ENCODE measurements at places on chromosomes 5 and 9. TPM values are rescaled to one million over a fixed set of nuclear protein-coding genes. Genes with fewer than 3 reads are reported as not detected.
A peak's percentile ranks its signal among the peaks of the same experiment; 100 is the strongest.

- peak; percentile 52 for DNase-seq
These were observed 2309.8 kb upstream of the WWC1 start for GRCh38 chr5:165981671-165982070.

GRCh38 chr9:110047955-110048402 lies 160.0 kb downstream of the C9orf152 start:
- peak; percentile 78 for DNase-seq

- no peak for DNase-seq
These were observed 58.4 kb downstream of the APC start for GRCh38 chr5:112795944-112796678.

- no peak for DNase-seq
These were observed 155.1 kb upstream of the OTULINL start for GRCh38 chr5:14426521-14426920.

- no peak for DNase-seq
These were observed 17.9 kb downstream of the ITGA1 start for GRCh38 chr5:52805615-52806014.

GRCh38 chr5:83662558-83662957 lies 58.1 kb downstream of the HAPLN1 start:
- DNase-seq: no peak

DNA sequence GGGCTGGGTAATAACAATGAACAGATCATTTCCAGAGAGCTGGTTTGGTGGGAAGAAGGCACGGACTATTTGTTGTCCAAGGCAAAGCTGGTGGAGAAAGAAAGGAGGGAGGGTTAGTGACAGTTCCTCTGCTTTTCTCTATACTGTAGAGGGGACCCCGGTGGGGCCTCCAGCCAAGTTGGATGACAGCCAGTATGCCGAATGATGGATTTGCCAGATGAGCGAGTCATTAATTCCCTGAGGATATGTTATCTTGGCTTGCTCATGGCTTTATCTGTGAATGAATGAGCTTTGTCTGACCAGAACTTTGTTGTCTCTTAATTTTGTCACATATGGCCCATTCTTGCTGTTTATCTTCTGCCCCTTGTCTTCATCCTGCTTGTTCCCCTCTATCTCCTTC lies 158.6 kb upstream of the GLRA1 start:
- no peak for DNase-seq

- no peak for DNase-seq
These were observed 1574.5 kb upstream of the WWC1 start for GRCh38 chr5:166716856-166717492.

- peak; percentile 39 for DNase-seq
These were observed 135.1 kb upstream of the EFNA5 start for GRCh38 chr5:107805824-107806223.

DNA sequence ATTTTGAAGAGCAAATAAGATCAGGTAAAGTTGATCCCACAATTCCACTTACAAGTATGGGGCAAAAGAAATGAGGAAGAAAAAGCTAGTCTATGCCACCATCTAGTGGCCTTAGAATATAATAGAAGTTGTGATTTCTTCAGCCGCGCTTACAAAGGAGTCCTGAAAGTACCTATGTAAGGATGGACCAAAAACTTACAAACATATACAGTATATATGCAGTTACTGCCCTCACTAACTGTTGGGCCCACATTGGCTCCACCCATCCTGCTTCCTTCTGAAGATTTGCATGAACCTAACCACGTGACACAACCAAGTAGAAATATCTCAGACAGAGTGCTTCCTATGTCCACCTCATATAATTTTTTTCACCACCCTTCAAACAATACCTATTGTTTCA lies 11.7 kb upstream of the OR13D1 start:
- no peak for DNase-seq

DNA sequence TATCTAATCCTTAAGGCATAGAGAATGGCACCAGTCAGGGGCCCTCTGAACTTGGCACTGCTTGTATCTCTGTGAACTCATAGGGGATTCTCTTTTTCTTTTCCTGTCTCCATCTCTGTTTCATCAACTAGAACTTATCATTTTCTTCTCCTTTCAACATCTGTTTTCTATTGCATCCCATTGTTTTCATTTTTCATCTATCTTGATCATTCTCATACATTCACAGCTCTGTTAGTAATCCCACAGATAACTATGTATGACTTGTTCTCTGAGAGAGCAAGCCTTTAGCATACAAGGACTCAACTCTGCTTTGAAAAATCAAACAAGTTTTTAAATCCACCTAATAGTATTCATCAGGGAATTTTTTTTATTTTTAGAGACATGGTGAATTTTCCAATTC lies 264.3 kb downstream of the ARRDC3 start:
- no peak for DNase-seq

DNA sequence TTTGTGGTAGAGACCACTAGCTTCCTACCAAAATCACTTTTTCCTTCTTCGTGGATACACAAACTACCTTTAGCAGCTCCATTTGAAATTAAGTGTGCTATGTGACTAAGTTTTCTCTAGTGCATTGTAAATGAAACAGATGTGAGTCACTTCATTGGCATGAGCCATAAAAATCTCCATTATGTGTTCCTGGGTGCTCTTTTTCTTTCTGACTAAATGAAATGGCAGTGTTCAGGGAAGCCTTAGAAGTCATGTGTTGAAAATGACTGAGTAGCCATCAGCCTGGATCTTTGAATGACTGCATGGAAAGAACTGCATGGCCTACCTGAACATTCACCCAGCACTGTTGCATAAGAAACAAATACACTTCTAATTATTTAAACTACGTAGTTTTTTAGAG lies 107.9 kb downstream of the NDUFAF2 start:
- no peak for DNase-seq

GRCh38 chr9:112103405-112103804 lies 71.7 kb downstream of the SUSD1 start:
- DNase-seq: no peak

DNA sequence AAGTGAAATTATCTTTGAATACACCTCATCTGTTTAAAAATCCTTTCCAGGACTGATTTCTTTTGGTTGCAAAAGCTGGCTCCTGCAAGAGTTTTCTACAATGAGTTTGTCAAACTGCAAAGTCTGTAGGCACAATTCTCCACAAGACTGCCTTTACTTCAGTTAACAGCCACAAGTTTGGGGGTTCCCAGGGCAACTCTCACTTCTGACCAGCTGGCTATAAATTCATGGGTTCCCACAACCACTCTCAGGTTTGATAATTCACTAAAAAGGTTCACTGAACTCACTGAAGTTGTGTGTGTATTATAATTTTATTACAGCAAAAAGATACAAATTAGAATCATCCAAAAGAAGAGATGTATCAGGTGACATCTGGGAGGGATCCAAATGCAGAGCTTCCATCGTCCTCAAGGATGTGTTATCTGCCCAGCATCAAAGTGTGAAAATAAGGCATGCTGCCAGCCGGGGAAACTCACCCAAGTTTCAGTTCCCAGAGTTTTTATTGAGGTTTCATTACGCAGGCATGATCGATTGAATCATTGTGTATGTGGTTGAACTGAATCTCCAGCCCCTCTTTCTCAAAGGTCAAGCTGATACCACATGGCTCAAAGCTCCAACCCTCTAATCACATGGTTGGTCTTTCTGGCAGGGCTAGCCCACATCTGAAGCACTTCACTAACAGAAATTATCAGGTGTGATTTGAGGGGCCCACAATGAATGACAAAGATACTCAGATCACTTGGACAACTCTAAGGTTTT lies 19.0 kb upstream of the PSIP1 start:
- no peak for DNase-seq

DNA sequence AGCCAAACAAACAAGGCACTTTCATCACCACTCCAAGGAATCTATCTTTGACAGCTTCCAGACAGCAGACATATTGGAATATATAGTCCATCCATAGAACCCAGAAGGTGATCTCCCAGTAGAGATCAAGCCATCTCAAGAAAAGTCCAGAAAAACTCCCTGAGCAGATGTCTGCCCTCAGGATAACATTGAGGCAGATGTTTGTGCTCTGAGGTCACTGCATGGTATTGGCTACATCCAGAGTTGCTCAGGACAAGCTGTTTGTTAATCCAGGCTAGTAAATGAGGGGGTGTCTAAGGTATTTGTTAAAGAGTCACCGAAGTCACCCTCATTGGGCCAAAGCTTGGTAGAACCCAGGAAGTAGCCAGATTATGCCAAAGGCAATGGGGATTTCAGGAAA lies 556.3 kb upstream of the KLF4 start:
- no peak for DNase-seq

GRCh38 chr5:143010351-143010750 lies 240.2 kb downstream of the ARHGAP26 start:
- no peak for DNase-seq

DNA sequence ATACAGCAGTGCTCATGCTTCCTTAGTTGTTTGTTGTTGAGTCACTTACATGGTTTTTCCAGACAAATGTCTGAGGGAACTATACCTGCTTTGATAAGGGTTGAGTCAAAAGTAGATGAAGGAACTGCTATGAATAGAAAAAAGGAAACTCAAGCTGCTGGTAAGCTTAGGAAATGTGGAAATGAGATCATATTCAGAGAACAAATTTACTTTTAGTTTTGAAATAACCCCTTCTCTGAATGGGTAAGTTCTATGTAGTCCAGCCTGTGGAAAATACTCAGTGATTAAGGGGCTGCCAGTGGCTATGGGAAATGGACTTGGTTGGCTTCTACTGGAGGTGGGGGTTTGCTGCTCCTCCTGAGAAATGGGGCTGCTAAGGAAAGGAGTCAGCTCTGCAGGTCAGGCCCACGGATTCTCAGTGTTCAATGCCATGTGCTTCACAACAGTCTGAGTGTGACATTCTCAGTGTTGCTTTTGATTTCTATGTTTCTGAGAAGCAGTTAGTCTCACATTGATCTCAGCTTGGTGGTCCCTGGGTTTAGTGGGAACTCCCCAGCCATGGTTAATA lies 47.7 kb upstream of the GLRX start:
- no peak for DNase-seq

GRCh38 chr5:19568004-19568403 lies 420.0 kb downstream of the CDH18 start:
- DNase-seq: no peak

GRCh38 chr9:121958530-121958929 lies 134.6 kb downstream of the TTLL11 start:
- no peak for DNase-seq

- DNase-seq: no peak
These were observed 127.2 kb upstream of the SLC30A5 start for GRCh38 chr5:68966596-68966995.

GRCh38 chr5:39376293-39376714 lies 12.0 kb upstream of the C9 start:
- peak; percentile 21 for DNase-seq

GRCh38 chr9:88268886-88269285 lies 119.4 kb upstream of the SPIN1 start:
- no peak for DNase-seq

DNA sequence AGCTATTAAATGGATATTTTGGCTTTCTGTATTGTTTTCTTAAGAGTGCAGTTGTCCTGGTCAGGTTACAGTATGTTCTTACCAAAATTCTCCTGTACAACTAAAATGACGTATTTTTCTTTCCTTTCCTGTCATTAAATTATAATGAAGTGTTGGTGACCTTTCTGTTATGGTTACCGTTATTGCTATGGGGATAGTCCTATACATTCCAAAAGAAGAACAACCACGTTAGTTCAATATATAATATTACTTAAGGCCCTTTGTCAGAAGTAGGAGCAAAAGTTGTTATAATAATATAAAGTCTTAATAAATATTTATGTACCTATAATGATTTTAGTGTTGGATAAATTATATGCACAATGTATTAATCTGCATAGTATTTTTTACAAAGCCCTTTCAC lies 82.4 kb upstream of the NREP start:
- DNase-seq: no peak

DNA sequence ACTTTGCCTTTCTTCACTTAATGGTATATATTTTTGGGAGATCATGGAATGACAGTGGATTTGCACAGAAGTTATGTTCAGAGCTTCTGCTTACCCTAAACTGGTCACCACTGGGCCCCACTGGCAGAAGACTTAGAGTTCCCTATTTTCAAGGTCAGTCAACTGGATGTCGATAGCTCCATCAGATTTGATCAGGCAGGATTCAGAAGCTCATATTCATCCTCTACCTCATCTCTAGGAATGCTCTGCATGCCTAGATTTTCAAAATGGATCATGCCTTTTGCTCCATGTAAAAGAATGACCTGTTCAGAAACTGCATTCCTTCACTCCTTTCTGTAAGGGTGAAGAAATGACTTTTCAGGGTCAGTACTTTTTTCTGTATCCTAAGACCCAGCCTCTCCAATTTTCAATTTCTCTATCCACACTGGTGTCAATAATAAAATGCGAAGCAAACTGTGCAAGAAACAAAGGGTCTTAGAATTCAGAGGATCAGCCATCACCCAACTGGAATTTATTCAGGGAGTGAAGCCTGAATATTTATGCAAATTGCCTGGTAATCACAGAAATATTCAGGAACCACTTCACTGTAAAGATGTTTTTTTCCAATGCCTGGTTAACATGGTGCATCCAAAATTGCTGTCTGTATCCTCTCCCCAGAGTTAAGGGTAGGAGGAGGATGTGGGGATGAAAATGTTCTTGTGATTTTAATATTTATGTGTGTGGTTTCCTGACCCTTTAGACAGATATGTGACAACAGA lies 125.4 kb downstream of the DOCK2 start:
- DNase-seq: no peak

- no peak for DNase-seq
These were observed 75.9 kb downstream of the DAP start for GRCh38 chr5:10685115-10685521.

DNA sequence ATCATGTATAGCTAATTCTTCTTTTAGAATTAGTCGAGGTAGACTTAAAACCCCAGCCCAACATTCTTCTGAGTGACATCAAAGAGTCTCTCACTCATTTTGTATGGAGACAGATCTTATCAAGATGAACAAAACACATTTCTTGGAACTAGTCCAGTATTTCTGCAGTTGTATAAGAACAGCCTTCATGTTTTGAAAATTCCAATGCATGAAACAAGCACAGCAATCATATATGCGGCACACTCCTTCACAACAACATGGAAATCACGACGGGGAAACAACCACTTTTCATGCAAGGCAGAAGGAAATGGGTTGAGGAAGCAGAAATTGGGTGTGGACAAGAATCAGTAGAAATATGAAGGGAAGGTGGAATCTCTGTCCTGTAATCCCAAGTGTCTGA lies 113.8 kb downstream of the PLK2 start:
- DNase-seq: no peak

The SCGB3A2 gene
- 1.2 TPM for total RNA-seq

The RFESD gene
- total RNA-seq: 1.1 TPM

The LRRC70 gene
- total RNA-seq: 0.91 TPM

The PRRC2B gene
- 489 TPM for total RNA-seq

The FCN2 gene
- total RNA-seq: not detected

The NEUROG1 gene
- 222 TPM for total RNA-seq

The DIPK1B gene
- total RNA-seq: 71.3 TPM

The TLX3 gene
- 161 TPM for total RNA-seq

The GARIN3 gene
- total RNA-seq: not detected

The LVRN gene
- 0.59 TPM for total RNA-seq

The GOLM1 gene
- 95.2 TPM for total RNA-seq

The ORM1 gene
- not detected for total RNA-seq

The WDR41 gene
- total RNA-seq: 49.3 TPM

The CCDC171 gene
- 3.2 TPM for total RNA-seq

The DAB2IP gene
- total RNA-seq: 32.9 TPM

The TEK gene
- total RNA-seq: 1.0 TPM

The MZB1 gene
- not detected for total RNA-seq

The PCDHA1 gene
- 0.69 TPM for total RNA-seq

The FAM200C gene
- total RNA-seq: 5.1 TPM

The SHISAL2B gene
- not detected for total RNA-seq

Data from glutamatergic neuron (in vitro differentiated cells).